Nephron progenitor cell (in vitro differentiated cells): ENCODE measurements at places on chromosomes 12 and 14.
A peak's percentile ranks its signal among the peaks of the same experiment; 100 is the strongest.

DNA sequence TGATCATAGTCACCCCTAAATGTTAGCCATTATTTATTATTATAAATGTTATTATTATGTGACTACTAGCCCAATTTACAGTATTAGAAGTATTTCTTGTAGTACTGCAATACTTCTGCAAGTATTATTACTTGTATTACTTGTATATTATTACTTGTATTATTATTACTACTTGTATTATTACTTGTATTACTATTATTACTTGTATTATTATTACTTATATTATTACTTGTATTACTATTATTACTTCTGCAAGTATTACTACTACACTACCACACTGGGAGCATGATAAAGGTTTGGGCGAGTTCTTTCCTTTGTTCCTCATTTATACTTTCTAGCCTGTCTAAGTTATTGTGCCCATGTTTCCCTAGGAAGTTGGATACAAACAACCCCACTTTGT is 67.9 kb downstream of the NOS1 start:
- no peak for DNase-seq

DNA sequence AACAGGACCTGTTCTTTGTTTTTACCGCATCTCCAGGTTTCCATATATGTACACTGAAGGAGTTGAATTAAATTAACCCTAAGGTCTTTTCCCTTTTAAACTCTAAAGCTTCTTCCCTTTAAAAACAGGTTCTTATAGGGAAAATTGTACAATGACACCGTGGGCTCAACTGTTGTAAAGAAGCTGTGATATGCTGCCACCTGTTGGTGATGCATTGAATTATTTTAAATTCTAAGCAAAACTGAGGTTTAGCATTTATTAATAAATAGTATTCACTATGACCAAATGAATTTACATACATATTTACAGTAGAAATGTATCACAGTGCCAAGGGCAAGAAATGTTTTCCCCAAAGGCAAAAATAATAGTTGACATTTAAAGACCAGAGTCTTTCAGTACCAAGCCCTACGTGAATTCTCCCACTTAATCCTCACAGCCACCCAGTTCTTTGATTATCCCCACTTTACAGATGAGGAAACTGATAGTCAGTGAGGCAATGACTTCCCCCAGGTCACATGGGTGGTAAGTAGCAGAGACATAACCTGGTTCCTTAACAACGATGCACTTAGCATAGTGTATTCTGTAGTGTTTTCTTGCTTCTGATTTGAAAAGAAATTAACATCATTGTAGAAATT is 35.7 kb upstream of the TMEM263 start:
- DNase-seq: peak; percentile 22

GRCh38 chr12:26226629-26227360 is 31.4 kb downstream of the SSPN start:
- DNase-seq: peak; percentile 60

- no peak for DNase-seq
Measured at GRCh38 chr12:7137908-7138307, 7.7 kb downstream of the CLSTN3 start.

- no peak for DNase-seq
Measured at GRCh38 chr12:118534003-118534402, 157.6 kb downstream of the SUDS3 start.

DNA sequence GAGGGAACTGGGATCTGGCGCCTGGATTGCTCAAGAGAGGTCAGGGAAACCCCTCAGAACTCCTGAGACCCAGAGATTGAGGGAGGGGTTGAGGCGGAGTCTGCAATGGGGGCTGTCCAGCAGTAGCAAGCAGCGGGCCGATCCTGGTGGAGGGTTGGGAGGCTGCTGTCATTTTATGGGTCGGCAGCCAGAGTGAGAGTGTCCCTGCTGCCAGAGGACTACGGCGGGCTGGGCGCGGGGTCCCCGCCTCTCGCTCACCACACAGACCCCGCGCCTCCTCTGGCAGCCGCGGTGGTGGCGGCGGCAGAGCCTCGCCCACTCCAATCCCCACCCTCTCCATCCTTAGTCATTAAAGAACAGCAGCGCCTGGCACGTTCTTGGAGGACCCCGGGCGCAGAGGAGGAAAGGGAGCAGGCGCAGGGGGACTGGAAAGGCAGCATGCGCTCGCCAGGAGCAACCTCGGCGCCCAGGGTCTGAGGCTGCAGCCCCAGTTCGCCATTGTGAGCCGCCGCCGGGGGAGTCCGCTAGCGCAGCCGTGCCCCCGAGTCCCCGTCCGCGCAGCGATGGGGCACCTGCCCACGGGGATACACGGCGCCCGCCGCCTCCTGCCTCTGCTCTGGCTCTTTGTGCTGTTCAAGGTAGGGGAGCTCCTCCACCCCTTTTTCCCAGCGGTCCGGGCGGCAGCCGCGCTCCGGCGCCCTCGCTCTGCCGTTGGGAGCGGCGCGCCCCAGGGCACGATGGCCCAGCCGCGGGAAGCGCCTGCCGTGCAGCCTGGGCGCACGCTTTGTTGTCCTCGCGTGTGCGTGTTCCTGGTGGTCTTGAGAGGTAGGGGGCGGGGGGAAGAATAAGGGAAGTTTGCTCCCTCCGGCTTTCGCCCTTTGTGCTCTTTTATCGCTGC is at the start of gene PTPRO:
TSS of gene PTPRO (plus strand) at position 345 of the 898 bp plus-strand sequence.
- DNase-seq: peak; percentile 69

DNA sequence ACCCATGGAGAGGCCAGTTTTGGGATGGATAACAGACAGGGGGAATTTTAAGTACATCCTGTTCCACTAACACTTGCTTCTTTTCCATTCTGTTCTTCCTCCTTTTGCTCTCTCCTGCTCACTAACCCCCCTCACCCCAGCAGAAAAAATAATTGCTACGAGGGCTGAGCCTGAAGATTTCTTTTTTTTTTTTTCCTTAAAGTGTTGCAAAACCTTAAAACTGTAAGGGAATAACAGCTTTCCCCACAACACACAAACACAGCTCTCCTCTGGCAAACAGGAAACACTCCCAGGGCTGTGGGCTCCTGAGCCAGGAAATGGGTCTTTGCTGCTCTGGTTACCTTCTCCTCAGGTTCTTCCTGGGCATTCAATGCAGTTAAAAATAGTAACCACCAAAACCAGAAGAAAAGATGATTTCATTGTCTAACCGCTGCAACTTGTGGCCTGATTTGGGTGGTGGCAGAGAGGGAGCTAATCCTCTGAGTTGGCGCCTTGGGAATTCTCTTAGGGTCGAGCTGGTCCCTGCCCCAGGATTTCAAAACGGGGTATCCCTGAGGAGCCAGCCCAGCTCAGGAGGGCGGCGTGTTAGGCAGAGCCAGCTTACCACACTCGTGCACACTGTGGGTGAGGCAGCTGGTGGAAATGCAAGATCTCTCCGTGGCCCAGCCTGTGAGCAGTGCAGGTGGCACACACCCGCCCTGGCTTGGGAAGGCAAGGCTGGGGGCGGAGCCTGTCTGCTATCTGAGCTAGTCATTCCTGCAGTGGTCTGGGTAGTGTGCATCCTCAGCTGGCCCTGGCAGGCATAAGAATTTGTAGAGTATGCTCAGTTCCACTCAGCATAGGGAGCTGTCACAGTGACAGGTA is 17.1 kb upstream of the EMP1 start:
- peak; percentile 73 for DNase-seq

GRCh38 chr14:40365305-40365704 is 933.1 kb upstream of the FBXO33 start:
- no peak for DNase-seq
